ENCODE measurements at places on chromosomes 2 and 18.

GRCh38 chr18:47506897-47507296, 255.4 kb upstream of the SKOR2 start:
- DNase-seq, result no peak

DNA sequence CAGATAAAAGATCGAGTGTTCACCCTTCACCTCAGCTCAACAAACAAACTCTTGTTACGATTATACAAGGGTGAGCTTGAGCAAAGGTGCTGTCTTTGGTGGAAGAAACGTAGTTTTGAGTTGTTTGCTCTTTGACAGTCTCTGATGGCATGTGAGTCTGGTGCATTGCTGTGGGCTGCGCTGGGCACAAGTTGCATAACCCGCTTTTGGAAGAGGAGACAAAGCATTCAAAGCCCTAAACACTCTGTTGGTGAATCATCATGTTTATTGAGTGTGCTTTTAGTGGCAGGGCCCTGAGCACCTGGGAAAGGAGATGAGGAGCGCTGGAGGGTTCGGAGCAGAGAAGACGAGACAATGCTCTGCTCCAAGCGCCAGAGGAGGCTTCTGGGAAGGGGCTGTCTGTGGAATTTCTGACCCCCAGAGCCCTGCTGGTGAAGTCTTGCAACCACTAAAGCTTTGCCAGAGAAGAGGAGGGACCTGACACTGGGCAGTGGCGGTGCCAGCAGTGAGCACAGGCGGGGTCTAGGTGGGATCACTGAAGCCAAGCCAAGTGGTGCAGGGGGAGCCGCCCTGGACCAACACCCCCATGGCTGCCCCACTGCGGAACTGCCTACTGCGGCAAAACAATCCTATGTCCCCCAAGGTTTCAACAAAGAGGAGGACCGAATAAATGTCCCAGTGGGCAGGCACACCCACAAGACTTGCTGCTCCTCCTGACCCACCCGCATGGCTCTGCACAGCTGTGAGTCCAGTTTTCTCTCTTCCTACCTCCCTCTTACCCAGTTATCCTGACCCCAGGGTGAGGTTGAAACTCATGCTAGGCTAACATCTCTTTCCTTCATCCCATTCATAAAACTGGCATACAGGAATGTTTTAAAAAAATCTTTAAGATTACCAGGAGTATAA, 64.0 kb downstream of the TNFRSF11A start:
- no peak for DNase-seq

DNA sequence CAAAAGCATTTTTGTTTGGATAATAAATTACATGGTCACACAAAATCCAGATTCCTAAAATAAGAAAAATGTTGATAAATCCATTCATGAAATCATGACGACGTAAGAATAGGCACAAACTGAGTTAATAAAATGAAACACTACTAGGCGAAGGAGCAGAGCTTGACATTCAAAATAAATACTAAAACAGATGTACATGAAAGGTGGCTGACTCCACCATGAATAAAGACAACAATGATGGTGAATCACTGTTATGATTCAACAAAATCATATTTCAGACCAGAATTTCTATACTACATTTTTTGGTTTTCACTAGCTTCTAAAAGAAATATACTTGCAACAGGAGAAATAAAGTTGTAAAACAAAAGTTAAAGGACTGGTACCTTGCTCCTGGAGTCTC, 122.0 kb upstream of the RNU4ATAC start:
- peak; percentile 82 for DNase-seq

DNA sequence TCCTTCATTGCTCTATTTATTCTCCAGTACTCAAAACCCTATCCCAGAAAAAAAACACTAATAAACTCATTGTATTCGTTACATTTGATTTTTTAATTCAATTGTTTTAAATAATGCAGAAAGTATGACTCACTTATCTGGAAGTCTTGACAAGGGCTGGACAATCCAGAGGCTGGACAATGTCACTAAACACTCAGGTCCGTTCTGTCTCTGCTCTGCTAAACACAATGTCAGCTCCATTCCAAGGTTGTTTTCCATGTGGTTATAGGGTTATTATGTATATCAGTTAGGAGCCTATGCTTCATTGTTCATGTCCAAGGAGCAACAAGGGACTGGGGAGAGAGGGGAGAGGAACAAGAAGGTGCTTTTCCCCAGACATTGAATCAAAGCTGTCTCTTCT, 125.5 kb downstream of the IRS1 start:
- no peak for DNase-seq

GRCh38 chr2:229713371-229714079, 830 bp downstream of the DNER start:
- no peak for DNase-seq

DNA sequence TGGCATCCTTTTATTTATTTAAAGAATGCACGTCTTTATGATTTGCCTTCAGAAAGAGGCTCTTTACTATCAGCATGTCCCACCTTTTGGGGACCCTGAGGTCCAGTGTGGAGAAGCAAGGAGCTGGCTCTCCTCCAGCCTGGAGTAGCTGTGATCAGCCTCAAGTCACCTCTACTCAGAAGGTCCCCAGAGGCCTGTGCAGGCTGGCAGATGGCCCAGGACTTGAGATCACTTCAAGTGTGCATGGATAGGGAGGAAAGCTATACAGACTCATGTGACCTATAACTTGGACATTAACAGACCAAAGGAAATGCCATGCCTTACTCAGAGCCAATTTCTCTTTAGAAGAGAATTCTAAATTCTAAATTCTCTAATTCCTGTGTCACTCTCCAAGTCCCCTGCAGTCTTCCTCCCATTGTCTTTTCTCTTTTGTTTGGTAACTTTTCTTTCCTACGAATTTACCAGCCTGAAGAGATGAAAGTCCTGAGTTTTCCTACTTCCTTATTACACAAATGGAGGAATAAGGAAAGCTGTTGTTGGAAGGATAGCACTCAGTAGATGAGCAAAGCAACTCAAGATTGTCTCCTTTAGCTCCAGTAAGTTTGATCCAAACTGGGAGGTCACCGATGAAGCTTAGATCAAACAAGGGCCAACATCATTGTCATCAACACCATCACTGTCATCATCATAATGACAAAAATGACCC, 163.9 kb downstream of the GFPT1 start:
- DNase-seq, result peak; percentile 55

DNA sequence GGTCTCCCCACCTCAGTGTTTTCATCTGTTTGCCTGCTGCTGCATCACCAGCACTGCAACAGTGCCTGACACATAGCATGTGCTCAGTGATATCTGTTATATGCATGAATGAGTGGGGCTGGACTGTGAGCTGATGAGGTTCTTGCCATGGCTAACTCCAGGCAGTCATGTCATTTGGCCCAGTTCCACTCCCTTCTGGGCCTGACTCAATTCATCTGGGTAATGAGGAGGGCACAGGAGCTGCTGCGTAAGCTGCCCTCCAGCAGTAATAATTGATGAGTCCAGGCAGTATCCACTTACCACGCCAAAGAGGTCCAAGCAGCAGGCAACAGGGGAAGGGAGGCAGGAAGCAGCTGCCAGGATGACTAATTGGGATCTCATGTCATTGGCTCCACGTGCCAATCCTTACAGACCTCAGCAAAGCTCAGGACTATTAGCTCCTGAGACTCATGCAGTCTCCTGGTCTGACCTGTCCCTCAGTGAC, 34.1 kb upstream of the MAT2A start:
- DNase-seq, result peak; percentile 97

GRCh38 chr2:115174651-115175050, 732.2 kb downstream of the DPP10 start:
- DNase-seq, result no peak

DNA sequence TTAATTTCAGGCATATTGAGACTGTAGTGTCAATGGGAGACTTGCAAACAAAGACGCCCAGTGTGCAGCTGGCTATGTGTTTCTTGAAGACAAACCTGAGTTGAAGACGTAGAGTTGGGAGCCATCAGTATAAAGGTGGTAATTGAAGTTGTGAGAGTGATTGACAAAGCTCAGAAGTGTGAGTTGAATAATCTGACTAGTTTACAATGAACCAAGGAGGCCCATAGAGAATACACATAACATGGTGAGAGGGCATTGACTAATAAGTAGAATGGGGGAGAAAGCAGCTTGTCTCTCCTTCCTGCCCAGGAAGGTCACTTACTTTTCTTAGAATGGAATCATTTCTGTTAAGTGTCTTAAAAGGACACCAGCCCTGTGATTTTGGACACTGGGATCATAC, 14.1 kb downstream of the SP110 start:
- DNase-seq, result no peak

DNA sequence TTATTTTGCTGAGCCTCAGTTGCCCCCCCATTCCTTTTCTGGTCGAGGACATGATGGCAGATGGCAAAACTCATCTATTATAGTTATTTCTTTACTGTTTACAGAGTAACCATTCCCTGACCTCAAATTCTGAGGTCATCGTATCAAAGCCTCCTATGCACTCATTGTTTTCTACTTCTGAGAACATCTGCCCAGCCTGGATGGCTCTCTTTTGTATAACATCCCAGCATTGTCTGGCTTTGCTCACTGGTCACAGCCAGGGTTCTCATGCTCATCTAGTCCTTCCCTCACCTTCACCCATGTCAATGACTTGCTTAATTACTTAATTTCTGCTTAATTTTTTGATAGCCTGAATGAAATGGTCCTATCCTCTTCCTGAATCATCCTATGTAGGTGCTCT, 472.1 kb downstream of the PARD3B start:
- no peak for DNase-seq

GRCh38 chr2:101388232-101388631, 929 bp upstream of the CREG2 start:
- DNase-seq, result peak; percentile 60

DNA sequence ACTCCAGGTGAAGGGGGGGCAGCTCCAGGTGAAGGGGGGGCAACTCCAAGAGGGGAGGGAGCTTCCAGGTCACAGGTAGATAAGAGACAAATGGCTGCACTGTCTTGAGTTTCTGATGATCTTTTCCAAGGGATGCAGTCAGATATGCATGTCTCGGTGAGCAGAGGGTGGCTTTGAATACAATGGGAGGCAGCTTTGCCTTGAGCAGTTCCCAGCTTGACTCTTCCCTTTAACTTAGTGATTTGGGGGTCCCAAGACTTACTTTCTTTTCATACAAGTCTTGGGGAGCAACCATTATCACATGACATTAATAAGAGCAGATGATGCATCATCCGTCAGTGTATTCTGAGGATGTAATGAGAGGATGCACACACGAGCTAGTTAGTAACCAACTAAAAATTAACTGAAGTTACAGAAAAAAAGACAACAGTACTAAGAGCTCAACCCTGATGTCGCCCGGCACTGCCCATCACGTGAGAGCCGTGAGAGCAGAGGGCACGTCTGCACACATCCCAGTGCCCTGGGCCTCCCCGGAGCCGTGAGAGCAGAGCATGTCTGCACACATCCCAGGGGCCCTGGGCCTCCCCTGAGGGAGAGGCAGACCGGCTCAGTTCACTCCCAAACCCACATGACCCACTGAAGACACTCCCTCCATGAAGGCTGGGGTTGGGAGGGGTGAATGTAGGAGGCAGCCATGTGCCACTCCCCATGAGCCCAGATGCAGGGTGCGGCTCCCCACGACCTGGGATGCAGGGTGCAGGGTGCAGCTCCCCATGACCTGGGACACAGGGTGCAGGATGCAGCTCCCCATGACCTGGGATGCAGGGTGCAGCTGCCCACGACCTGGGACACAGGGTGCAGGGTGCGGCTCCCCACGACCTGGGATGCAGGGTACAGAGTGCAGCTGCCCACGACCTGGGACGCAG, 39.4 kb downstream of the PXDN start:
- no peak for DNase-seq

- no peak for DNase-seq
Measured at GRCh38 chr2:210524533-210524932, 31.9 kb upstream of the CPS1 start.

DNA sequence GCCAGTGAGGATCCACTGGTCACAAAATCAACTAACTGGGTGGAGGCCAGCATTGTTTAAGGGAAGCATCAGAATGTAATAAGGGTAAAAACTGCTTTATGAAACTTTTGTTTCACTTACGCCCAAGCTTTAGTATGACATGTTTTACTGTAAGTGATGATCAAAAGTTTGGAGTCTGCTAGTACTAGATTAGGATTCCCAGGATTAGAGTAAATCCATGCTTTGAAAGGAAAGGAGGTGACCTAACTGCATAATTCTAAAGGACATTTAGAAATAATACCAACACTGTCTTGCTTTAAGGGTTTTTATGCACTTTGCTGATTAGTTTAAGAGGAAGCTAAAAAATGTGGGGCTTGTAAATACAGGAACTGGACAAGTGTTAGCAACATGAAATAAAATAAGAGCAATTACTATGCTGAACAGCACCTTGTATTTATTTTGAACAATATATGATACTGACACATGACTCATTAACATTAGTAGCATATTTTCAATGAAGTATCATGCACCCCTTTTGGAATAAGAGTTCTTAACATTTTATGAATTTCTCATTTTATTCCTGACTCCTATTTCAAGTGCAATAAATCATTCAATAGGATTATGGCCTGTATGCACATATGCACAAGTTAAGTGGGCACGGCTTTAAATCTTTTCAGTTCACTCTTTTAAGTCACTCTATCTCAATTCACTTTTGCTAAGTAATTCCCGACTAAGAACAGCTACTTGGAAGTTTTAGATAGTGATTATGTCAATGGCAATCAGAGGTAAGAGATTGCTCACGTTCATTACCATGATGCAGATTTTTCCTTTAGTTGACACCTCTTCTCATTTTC, 62.5 kb downstream of the STK39 start:
- DNase-seq, result no peak

DNA sequence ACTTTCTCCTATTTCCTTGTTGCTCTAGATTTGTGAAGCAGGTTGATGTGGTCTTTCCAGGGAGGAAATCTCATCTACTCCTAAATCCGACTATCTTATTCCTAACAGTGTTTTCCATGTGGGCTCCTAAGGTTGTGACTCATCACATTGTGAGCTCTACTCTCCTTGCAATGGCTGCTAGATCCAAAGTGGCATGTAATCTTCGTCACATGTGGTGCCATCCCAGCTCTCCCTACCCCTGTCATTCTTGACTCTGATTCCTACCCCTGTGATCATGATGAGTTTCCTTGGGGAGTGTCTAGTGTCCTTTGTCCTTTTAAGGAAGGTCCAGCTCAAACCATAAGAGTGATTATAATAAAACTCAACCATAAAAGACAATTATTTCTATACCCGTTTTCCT, 47.3 kb upstream of the GULP1 start:
- peak; percentile 16 for DNase-seq

GRCh38 chr2:75596784-75597183, 36.0 kb upstream of the EVA1A start:
- peak; percentile 40 for DNase-seq

GRCh38 chr2:583666-584065, 93.5 kb downstream of the TMEM18 start:
- DNase-seq, result no peak

All from IMR-90 (cell line).